Suprapubic skin (tissue), 4 donors: ENCODE measurements at places on chromosomes 16 and 17.

- no peak overlapping the region for H3K27ac ChIP-seq
- H3K4me1 ChIP-seq, result peaks cover 30% of the 10 kb centered on the region
- peaks cover 11% of the 10 kb centered on the region for H3K27me3 ChIP-seq
- no peak for DNase-seq
- H3K4me3 ChIP-seq, result no peak overlapping the region
- no peaks in the 10 kb centered on the region for H3K36me3 ChIP-seq
These were observed 9.1 kb downstream of the ASIC2 start for GRCh38 chr17:33284022-33284421.

GRCh38 chr16:83619381-83620150, 188.2 kb upstream of the HSBP1 start:
- no peak overlapping the region for H3K4me3 ChIP-seq
- H3K27ac ChIP-seq, result no peak overlapping the region
- DNase-seq, result no peak
- H3K27me3 ChIP-seq, result no peaks in the 10 kb centered on the region
- H3K36me3 ChIP-seq, result no peaks in the 10 kb centered on the region

DNA sequence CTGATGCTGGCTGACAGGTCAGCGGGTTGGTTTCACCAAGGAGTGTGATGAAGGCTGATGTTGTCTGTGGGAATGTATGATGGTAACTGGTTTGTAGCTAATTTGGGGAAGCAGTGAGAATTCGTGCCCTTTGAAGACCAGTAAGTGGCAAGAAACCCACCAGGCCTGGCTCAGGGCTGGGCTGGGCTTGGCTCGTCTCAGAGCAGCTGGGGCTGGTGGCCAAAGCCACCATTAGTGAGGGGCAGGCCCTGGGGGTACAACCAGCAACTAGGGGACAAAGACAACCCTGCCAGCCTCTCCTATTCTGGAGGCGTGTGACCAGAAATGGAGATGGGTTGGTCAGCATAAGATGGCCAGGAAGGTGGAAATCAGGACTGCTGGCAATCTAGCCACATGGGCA, 13.0 kb upstream of the STH start:
- no peaks in the 10 kb centered on the region for H3K36me3 ChIP-seq
- H3K4me1 ChIP-seq, result no peaks in the 10 kb centered on the region
- H3K4me3 ChIP-seq, result no peak overlapping the region
- no peak for DNase-seq
- H3K27ac ChIP-seq, result no peak overlapping the region
- no peaks in the 10 kb centered on the region for H3K27me3 ChIP-seq

DNA sequence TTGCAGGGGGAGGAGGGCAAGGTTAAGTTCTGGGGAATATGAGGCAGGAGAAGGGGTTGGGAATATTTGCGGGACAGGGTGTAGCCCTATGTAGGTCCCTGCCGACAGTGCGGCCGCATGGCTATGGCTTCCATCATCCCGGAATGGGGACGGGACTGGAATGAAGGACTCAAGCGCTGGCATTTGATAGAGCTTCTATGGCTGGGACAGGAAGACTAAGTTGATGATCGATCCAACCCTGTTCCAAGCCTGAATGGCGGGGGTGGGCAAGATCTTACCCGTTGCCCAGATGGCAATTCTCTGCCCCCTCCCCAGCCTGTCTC, 47.1 kb downstream of the SRCIN1 start:
- DNase-seq, result no peak
- peaks cover 55% of the 10 kb centered on the region for H3K4me1 ChIP-seq
- peaks cover 37% of the 10 kb centered on the region for H3K27me3 ChIP-seq

GRCh38 chr17:27994586-27994985, 47.9 kb upstream of the NLK start:
- no peak for DNase-seq
- H3K4me1 ChIP-seq, result no peaks in the 10 kb centered on the region
- H3K36me3 ChIP-seq, result no peaks in the 10 kb centered on the region
- H3K27ac ChIP-seq, result no peak overlapping the region
- no peak overlapping the region for H3K4me3 ChIP-seq

DNA sequence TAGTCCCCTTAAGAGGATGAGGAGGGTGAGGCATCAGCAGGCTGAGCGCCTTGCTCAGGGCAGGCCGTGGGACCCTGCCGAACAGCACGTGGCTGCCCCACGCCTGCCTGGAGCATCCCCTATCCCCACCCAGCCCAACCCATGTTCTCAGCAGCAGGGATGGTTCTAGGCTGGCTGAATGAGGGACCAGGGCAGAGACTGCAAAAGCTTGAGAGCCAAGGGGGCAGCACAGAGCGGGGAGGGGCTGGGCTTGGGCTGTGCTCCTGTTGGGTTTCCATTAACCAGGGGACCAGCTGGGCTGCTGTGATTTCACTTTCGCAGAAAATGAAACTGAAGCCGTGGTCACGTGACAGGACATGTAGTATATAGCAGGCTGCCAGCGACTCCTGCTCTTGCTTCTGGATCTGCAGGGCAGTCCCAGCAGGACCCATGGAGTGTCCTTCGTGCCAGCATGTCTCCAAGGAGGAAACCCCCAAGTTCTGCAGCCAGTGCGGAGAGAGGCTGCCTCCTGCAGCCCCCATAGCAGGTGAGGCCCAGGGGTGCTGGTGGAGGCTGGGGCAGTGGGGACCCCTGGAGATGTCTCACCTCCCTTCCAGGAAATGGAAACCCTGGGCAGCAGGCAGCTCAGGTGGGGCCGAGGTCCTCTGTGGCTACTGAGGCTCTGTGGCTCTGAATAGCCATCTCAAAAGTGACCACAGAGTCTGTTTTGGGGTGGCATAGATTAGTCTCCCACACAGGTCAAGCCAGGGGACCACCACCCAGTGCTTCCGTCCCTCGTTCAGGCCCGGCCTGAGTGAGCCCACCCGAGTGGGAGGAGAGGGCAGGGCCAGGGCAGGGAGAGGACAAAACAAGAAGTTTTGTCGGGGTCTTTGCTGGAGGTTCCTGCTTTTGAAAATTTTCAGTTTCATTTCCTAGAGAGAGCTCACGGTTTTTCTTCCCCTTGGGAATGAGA, 2.9 kb downstream of the RNF213 start:
- peaks cover 48% of the 10 kb centered on the region for H3K4me1 ChIP-seq
- peak; percentile 87 for DNase-seq
- H3K4me3 ChIP-seq, result peak overlapping the region; percentile 40
- no peaks in the 10 kb centered on the region for H3K27me3 ChIP-seq
- H3K36me3 ChIP-seq, result peaks cover 27% of the 10 kb centered on the region

DNA sequence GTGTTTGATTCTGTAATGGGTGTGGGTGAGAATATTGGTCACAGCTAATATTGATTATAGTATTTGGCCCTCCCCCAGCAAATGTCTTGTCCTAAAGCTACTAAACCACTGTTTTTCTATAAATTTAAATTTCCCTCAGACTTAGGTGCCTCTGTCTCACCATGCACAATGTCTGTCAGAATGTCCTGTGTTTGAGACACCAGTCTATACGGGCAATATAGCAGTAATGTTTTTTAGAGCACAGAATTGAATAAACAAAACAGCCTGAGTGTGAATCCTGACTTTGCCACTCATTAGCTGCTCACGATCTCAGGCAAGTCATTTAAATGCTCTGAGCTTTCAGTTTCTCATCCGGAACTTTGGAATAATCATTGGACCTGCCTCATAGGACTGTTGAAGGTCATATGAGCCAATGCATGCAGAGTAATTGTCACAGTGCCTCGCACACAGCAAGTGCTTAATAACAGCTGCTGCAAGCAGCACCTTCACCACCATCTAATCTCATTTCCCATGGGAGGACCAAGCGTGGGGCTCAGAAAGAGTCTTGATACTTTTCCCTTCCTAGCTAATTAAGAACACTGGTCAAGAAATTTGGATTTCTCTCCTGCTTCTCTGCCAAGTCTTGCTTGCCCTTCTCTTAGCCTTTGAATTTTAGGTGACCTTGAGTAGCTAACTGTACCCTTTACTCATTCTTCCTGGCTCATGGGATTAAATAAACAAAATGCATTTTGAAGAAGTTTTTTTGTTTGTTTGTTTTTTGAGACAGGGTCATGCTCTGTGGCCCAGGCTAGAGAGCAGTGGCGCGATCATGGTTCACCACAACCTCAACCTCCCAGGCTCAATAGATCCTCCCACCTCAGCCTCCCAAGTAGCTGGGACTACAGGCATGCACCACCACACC, 9.8 kb downstream of the HLF start:
- no peak overlapping the region for H3K4me3 ChIP-seq
- no peak for DNase-seq

- H3K4me3 ChIP-seq, result no peak overlapping the region
- peaks cover 8% of the 10 kb centered on the region for H3K4me1 ChIP-seq
- no peak overlapping the region for H3K27ac ChIP-seq
These were observed 22.9 kb downstream of the SOCS1 start for GRCh38 chr16:11232852-11233726.

- no peak for DNase-seq
- no peaks in the 10 kb centered on the region for H3K36me3 ChIP-seq
- H3K27ac ChIP-seq, result peak overlapping the region; percentile 11
- H3K4me1 ChIP-seq, result peaks cover 40% of the 10 kb centered on the region
- H3K4me3 ChIP-seq, result no peak overlapping the region
These were observed 51.5 kb downstream of the HIC1 start for GRCh38 chr17:2106308-2106955.
